ENCODE measurements at places on chromosomes 6 and 20. TPM values are rescaled to one million over a fixed set of nuclear protein-coding genes. Genes with fewer than 3 reads are reported as not detected.

- no peak for DNase-seq
These were observed 20.8 kb upstream of the NRSN1 start for GRCh38 chr6:24105191-24105590.

DNA sequence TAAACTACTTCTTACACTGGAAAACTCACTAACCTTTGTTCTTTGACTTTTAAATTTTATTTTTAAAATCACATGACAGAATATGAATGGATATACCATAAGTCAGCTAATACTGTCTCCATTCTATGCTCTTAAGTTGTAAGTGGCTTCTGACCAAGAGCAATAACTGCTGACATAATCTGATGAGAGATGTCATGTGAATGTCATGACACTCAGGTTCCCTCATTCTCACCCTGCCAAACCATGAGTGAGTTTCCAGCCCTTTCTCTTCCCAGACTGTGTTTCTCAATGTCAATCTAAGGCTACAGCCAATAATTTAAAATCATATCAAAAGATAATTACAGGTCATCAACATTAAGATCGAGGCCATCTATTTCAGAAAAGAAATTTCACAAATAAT, 39.7 kb downstream of the KIF16B start:
- no peak for DNase-seq

SPATA25 gene
- 1.8 TPM for total RNA-seq

MMP24 gene
- 23.0 TPM for total RNA-seq

DNA sequence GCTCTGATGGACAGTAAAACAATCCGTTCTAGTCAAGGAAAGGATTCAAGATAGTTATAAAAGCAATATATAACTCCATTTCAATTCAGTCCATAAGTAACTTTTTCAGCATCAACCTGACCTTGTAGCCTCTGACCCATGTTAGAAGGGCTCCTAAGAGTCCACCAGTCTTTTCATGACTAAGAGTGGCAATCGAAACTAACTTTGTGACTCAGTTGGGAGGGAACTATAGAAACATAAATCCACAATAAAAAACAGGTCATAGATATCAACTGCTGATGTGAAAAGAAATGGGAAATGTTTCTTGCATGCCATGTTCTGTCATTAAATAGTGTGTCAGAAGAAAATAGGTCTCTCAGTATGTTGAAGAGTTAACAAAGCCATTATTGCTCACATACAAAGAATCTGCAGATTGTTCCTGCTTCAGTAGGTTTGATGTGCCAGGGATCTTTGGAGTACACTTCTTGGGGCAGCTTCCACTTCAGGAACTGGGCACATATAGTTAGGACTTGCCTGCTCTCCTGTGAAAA, 16.2 kb upstream of the RBL1 start:
- DNase-seq, result no peak

- DNase-seq, result no peak
These were observed 32.1 kb downstream of the PSMG4 start for GRCh38 chr6:3290931-3291211.

SLC52A3 gene
- total RNA-seq, result 3.3 TPM

DNA sequence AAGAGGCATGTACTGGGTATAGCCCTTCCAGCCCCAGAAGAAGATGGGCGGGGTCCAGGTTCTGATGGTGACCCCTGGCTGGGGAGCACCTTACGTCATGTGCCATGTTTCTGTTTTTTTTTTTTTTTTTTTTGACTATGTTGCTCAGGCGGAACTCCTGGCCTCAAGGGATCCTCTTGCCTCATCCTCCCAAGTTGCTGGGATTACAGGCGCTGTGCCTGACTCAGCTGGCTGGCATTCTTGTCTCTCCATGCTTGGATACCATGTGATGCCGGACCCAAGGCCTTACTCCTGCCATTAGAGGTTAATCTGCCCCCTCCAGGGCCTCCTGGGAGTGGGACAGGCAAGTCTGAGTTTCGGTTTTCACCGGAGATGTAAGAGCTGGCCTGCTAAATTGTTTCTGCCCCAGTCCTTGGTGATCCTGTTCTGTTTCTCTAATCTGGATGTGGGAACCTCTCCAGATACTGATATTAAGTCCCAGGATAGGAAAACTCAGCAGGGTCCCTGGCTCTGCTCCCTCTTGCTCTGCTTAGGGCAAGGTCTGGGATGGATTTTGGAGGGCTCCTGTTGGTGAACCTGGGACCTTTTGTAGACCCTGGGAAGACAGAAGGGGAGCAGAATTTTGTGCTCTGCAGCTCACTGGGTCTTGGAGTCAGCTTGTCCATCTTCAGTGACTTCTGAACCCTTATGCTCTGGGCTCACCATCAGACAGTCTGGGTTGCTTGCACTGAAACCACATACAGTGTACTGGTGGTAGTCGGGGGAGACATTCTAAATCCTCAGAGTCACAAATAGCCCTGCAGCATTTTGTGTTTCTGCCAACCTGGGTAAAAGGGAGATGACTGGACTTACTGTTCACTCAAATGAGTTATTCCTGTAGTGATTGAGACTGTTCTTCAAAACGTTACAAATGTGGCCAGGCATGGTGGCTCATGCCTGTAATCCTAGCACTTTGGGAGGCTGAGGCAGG, 45.1 kb downstream of the PTK7 start:
- DNase-seq, result no peak

DNA sequence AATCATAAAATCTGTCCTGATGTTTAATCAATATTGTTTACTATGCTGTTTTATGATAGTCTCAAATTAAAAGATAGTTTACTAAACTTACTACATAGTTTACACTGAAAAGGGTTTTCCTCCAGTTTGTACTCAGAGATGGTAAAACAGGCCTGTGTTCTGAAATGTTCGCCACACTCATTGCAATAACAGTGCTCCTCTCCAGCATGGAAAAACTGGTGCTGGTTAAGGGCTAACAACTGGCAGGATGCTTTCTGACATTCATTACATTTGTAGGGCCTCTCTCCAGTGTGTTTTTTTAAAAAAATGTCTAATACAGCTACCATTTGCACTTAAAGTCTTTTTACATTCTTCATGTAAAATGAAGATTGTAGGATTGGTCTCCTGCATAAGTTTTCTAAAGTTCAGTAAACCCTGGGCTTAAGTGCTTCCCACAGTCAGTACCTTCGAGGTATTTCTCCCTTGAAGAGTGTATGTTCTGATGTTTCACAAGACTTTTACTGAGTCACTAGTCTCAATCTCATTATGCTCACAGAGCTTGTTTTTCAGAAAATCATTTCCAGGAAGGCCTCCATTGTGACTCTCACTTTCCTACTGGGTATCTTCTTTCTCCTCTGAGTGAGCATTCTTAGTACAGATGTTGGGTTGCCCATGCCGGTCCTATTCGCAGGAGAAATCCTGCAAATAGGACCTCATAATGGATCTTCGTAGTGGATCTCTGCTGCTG, 8.7 kb upstream of the ZSCAN12 start:
- no peak for DNase-seq

DNA sequence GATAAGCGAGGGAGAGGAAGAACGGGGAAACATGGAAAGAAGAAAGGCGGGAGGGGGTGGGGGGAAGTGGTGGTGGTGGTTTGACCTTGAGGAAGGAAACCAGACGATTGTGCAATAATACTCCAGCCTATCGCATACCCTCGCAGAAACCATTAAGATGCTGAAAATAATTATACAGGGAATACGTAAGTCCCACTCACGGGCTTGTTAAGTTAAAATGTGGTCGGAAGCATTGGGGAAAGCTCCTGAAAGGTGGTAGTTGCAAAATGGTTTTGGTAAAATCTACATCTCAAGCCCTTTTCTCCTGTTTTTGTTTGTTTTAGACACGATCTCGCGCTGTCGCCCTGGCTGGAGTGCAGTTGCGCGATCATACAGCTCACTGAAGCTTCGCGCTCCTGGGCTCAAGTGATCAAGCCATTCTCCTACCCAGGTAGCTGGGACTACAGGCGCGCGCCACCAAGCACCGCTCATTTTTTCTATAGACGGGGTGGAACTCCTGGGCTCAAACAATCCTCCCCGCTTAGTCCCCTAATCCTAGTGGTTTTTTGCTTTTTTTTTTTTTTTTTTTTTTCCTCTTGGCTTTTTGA, 128.9 kb upstream of the ZNF184 start:
- peak; percentile 63 for DNase-seq

GRCh38 chr20:48912065-48912464, 9.4 kb upstream of the ARFGEF2 start:
- no peak for DNase-seq

DNA sequence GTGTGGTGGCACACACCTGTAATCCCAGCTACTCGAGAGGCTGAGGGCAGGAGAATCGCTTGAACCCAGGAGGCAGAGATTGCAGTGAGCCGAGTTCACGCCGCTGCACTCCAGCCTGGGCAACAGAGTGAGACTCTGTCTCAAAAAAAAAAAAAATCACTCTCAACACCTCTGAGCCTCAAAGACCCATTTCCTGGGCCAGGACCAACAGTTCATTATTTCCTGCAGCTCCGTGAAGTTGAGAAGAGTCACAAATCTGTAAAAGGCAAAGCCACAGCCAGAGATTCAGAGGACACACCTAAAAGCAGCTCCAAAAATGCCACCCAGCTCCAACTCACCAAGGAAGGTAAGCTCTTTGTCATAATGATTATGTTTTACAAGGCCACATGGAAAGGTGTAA, 15.2 kb upstream of the NOP56 start:
- no peak for DNase-seq

TP53TG5 gene
- not detected for total RNA-seq

- DNase-seq, result no peak
These were observed 32.6 kb upstream of the TBC1D7 start for GRCh38 chr6:13360671-13361540.

VGLL2 gene
- total RNA-seq, result not detected

DNA sequence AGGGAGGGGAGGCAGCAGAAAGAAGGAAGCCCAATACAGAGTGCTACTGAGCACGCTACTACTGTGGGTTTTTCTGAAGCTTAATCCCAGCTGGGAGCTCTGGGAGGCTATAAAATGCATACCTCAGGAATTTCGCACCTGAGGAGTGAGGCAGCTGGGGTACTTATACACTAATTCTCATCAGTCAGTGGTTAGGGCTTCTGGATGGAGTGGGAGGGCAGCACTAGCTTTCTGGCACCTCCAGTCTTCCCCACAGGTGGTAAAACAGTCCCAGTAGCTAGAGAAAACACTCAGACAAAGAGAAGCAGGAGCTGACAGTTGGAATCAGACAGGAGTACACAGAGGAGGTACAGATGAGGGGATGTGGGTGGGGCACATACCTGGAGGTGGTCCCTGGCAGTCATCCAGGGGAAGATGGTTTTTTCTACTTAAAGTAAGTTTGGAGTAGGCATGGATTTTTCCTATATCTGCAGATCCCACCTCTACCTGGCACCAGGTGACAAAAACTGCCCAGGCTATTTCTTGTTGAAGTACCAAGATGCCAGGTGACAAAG, 37.8 kb downstream of the CPXM1 start:
- no peak for DNase-seq

ALDH8A1 gene
- total RNA-seq, result not detected

PLAGL1 gene
- total RNA-seq, result 1.6 TPM

LAMA5 gene
- total RNA-seq, result 200 TPM

DNA sequence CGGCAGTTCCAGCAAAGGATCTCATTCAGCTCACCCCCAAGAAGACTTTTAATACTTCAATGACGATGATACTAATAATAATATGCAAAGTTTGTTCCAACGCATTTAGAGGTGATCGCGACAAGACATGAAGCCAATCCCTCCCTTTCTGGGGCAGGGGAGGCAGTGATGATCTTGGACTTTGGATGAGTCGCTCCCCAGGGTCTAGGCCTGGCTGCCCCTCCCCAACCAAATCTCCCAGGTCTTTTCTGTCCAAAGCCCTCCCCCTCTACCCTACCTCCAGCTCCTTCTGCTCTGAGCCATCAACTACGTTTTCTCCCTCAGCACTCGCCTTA, 33.9 kb downstream of the HLA-A start:
- no peak for DNase-seq

DNA sequence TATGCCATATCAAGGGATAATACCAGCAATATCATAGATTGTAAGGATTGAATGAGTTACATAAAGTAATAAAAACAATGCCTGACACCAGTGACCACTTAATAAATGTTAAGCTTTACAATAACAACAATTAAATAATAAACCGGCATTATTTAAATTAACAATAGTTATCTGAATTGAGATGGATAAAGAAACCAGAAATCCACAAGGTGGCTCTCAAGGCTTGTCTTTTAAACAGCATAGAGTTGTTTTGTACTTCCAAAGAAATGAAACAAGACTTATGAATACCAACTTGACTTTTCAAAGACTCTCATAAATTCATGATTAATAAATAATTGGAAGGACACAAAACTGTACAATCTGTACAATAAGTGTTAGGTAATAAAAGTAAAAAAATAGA, 203.1 kb downstream of the ASCC3 start:
- DNase-seq, result no peak

EBF4 gene
- total RNA-seq, result 4.3 TPM

WASF1 gene
- total RNA-seq, result 28.6 TPM

DNA sequence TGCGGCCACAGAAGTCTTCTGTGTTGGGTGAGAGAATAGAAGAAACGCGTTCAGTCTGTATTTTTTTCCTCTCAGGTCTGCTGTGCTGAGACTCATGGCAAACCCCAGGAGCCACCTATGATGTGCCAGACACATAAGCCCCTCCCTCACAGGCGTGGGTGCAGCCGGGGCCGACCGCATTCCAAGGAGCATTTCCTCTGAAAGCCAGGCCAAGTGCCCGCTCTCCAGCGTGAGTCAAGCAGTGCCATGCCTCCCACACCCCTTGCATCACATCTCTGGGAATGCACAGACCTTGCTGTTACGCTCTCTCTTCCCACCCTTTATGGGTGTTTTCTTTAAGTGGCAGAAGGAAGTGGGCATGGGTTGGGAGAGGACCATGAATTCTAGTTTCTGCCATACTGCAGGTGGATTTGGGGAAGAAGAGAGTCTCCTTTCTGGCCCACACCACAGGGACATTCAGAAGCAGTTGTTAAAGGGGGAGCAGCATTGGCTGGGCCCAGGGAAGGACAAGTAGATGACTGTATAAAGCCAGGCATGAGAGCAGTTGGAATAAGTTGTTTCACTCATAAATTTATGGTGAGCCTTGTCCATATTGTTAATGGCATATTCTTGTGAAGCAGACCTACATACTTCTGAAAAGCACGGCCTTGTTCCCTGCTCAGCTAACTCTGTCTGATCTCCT, 37.1 kb upstream of the TFAP2A start:
- no peak for DNase-seq

RAMACL gene
- 0.29 TPM for total RNA-seq

DNA sequence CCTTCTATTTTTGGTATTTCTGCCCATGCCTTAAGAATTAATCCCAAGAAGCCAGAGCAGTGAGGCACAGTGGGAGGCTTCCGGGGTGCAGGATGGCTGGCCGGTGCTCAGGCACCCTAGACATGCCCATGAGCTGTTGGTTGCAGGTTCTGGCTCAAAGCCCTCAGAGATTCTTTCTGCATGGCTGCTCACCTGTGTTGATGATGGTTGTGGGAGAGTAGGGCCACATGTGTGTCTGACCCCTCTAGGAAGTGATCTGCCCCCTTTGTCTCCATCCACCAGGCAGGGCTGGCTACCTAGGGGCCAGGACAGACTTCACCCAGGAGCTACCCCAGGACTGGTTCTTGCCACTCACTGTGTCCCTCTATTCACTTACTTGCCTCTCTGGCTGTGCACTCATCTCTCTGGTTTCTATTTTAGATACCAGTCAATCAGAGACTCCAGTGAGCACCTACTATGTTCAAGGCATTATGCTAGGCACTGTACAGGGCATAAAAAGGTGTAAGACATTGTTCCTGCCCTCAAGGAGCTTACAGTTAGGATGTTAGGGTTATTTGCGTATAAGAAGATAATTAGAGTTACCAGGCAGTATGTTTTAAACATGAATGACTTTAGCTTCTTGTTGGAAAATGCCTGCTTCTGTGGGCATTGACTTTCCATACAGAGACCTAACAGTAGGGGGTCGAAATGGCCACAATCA, 16.8 kb downstream of the CD83 start:
- no peak for DNase-seq

ZBTB9 gene
- 53.1 TPM for total RNA-seq

KHDC1 gene
- 7.7 TPM for total RNA-seq

Data from H9 (cell line).